Testis (tissue), 5 donors: ENCODE measurements at places on chromosomes 5 and 9.

DNA sequence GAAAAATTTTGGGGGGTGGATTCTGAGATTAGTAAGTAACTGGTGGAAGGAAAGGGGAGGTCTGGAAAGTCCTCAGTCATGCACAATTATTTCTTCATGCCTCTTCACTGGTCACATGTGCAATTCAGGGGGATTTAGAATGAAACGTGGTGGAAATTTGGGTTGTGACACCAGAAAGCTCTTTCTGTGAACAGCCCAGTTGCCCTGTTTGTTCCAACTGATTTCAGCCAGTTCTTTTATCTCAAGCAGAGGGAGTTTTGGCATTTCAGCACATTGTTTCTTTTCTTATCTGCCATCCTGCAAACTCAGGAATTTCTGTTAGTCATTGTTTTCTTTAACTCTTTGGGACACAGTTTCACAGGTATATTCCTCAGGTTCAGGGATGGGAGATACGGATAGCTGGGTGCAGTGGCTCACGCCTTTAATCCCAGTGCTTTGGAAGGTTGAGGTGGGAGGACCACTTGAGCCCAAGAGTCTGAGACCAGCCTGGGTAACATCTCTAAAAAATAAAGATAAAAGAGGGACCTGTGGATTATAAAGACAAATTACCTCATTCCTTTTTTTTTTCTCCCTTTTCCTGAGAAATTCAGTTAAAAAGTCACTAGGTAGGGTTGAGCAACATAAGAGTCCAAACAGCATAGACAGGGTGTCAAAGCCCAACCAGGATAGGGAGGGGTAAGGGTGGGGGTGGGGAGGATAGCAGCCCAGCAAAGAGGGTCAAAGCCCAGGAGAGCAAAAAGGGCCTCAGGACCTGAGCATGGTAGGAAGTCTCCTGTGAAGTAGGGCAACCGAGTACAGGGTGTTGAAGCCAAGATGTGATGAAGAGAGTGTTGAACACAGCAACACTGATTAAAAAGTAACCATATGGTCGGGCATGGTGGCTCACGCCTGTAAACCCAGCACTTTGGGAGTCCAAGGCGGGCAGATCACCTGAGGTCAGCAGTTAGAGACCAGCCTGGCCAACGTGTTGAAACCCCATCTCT lies 5.4 kb upstream of the B4GALT1 start:
- peak; percentile 62 for DNase-seq

- no peak for DNase-seq
These were observed 398 bp upstream of the BASP1 start for GRCh38 chr5:17216974-17217492.

- DNase-seq = no peak
These were observed 57.6 kb upstream of the SH3GL2 start for GRCh38 chr9:17521100-17521855.

DNA sequence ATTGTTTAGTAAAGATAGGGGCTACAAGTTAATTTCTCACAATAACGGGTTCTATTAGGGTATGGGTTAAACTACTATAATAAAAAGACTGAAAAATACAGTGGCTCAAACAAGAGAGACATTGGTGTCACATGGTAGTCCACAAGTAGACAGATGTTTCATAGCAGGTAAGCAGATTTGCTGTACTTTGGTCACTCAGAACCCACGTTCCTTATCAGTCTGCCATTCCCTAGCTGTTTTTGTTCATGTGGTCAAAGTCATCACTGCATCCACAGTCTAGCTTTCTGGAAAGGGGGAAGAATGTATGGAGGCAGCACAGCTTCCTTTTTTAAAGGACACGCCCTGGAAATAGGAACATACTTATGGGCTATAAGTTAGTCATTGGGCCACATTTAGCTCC lies 73.0 kb downstream of the SLC12A2 start:
- no peak for DNase-seq

DNA sequence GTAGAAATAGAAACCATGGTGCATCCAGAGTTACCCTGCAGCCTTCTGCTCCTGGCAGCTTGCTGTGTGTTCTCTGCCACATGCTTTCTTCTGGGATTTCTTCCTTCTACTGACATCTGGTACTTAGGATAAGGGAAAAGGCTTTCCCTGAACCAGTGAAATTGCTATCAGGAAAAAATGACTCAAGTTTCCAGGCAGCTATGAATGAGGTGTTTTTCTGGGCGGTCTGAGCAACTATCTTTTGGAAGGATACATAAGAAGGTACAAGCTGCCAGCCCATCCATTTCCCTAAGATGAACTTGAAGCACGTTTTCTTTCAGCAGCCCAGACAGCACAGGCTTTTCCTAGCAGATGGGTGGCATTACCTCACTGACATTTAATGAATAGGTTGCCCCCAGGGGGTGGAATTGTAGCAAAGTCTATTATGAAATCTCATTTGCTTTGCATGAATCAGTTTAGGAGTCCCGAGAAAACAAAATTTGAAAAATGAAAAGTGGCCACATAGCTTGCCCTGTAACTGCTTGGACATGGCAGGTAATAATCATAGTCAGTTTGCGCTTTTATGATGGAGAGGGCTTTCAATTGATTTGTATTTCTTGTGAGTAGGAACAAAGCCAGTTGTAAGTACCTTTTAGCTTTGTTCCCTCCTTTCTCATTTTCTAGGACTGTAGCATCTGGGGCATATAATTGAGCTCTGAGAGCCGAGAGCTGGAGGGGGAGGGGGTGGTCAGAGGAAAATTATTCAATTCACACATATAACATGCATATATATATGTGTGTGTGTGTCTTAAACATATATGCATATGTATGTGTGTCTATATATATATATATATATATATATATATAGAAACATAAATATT lies 108.5 kb downstream of the C9orf152 start:
- no peak for DNase-seq

DNA sequence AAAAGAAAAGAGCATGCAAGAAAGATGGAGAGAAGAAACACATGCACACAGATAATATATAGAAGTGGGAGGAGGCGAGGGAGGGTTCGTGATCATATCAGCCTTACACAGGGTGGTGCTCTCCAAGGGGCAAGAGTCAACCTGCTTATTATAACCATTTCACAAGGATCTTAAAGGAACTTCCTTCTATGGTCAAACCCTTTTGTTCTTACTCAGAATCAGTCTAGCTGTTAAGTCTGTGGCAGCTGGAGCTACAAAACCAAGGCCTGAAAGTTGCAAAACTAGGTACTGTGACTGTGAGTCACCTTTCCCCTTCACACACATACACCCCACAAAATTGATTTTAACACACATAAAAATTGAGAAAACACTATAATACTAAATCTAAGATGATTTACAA lies 18.5 kb upstream of the ERMP1 start:
- no peak for DNase-seq

DNA sequence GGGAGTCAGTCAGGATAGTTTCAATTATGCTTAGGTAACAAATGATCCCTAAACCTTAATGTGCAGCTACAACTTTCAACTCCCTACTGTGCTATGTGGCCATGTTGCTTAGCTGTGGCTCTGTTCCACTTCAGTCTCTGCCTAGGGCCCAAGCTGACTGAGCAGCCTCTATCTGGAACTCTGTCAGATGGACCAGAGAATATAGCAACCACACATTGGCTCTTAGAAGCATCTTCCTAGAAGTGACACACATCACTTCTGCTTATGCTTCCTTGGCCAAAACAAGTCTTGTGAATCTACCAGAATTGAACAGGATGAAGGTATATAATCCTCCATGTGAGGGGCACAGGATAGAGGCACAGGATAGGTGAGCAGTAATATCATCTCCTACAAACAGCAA lies 36.7 kb upstream of the TNC start:
- no peak for DNase-seq

GRCh38 chr5:100840789-100841188 lies 62.3 kb downstream of the ST8SIA4 start:
- no peak for DNase-seq

- no peak for DNase-seq
These were observed 5.9 kb downstream of the ITGA2 start for GRCh38 chr5:52995095-52995494.
